ENCODE measurements at places on chromosomes 3 and 15.

- no peak for DNase-seq
Measured at GRCh38 chr3:5197470-5198312, 10.2 kb downstream of the EDEM1 start.

- no peak for DNase-seq
Measured at GRCh38 chr3:87856126-87856525, 202.7 kb downstream of the CGGBP1 start.

DNA sequence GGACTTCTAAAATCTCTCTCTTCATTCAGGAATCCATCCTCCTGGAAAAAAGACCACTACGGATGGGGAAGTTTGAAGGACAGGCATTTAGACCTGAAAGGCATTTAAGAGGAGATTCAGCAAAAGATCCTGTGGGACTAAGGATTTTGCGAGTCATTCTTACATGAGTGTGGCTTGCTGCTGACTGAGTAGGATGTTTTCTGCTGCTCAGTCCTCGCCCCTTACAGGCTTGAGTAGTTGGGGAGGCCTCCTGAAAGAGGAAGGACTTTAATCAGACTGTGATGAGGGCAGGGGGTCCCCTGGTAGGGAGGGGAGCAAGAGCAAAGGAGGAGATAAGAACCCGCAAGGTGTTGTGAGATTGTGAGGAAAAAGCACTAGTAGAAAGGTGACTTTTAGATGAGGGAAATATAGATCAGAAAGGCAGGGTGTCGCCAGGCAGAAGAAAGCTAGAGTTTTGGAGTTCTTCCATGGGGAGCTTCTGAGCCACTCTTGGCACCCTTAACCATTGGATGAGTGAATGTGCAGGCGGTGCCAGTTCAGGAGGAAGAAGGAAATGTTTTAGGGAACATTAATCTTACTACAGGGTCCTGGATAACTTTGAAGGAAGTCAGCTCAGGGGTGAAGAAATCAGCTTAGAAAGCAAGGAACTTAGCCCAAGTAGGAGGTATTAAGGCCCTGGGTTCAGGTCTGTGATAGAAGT, 171.1 kb downstream of the RORA start:
- DNase-seq: no peak

DNA sequence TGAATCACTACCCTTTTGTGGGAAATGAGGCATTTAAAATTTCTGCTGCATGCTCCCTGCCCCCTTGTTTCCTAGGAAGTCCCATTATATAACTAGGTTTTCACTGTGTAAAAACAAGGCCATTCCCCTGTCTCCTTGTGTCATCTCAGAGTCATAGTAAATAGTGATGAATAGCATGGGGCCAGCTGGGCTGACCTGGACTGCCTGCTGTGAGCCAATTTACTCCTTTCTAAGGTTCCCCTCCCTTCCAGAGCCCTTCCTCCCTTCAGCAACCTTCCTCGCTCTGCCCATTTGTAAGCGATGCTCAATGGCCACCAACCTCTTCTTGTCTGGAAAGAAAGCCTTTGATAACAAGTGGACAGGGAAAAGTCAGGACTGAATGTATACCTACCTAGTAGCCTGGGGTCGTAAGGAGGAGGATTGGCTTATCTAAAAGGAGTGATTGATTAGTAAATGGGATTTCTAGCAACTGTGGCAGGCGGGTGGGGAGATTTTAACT, 11.7 kb downstream of the ITGA11 start:
- DNase-seq: no peak

DNA sequence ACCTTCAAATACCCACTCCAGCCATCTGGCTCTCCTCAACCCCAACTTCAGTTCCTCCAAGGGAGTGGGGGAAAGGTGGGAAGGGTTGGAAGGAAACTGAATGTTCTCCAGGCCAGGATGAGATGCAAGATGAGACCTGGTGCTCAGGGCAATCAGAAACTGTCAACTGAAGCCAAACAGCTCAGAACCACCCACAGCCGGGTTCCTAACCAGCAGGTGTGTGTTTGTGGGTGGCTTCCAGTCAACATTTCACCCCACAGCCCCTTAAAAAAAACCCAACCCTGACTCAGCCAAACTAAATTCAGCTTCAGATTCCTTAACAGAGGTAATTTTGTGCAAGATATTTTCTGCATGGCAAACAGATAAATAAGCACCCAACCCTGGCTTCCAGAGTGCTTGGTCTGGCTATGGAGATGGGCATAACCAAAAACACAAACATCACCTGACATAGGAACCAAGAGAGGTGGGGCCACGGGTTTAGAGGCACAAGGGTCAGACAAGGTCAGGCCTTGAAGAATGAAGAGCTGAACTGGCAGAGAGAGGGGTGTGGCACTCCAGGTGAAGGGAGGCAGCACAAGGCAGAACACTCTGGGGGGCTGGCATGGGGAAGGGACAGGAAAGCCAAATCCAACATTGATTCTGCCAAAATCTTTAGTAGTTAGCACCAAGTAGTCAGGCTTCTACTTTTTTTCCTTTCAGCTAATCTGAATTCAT, 34.7 kb downstream of the ZNF445 start:
- no peak for DNase-seq

DNA sequence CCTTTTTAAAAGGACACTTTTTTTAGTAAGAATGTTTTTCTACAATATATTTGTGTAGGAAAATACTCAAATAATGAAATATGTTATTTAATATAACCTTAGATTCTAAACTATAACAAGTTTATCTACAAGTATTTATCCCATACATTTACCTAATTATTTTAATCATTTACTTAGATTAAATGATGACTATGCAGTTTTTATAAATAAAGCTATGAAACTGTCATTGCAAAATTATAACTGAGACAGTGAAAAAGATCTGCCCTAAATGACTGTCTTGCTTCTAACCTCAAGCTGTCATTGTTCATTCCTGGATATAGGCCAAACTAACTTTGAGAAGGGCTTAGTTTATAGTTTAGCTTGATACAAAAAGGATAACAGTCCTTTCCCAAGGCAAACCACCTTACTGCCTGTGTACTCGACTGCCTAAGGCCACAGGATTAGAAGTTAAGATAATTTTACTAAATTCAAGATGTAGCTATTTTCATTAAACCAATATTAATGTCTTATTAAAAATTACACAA, 84.1 kb downstream of the GLDN start:
- DNase-seq: no peak

DNA sequence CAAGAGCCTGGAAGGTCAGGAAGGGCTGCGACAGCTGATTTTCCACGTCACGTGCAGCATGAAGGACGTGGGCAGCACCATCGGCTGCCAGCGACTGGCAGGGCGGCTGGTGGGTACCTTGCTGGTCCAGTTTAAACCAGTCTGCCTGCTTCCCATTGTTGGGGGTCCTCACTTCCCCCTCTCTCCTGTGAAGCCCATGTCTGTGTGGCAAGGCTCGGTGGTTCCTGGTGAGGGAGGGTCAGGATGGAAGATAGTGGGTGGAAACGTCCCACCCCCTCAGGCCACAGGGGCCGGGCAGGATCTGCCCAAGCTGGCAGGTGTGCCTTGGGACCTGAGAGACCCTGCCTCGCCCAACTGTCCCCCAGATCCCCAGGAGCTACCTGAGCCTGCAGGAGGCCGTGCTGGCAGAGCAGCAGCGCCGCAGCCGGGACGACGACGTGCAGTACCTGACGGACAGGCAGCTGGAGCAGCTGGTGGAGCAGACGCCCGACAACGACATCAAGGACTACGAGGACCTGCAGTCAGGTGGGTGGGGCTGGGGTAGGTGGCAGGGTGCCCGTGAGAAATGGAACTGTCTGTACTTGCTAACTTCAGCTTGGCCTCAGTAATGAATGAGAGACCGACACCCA, 108.2 kb downstream of the LRRK1 start:
- no peak for DNase-seq

GRCh38 chr3:134072881-134073582, 43.3 kb upstream of the SLCO2A1 start:
- DNase-seq: no peak

DNA sequence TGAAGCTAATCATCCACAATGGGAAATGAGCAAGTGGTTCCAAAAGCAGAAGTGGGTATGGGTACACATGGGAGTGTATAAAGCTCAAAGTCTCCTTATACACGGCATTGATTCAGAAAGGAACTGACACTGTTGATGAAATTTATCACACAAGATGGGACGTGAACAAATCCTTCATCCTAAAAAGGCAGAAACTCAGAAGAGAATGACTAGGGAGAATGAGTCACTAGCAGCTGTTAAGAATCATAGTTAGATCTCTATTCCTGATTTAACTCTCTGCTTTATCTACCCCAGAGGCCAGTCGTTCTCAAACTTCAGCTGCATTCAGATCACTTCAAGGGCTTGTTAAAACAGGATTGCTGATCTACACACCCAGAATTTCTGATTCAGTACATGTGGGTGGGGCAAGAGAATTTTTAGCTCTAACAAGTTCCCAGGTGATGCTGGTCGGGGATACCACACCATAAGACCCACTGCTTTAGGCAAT, 97.7 kb upstream of the PHLDB2 start:
- no peak for DNase-seq

DNA sequence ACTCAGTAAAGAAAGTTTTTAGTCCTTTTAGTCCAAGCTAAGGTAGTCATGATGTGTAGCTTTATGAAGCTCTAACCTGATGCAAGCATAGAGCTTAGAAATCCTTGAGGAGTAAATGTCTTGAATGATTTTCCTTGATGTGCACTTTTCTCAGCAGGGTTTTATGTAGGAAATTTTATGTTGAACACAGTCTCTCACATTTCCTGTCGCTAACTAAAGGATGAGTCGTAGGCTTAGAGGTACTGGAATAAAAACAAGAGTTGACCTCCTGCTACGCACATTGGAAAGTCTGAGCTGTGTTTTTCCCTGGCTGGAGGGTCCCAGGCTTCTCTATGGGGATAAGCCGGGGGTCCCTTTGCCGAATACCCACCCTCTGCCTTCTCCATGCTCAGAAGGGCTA, 34.7 kb upstream of the ZPLD1 start:
- DNase-seq: no peak

DNA sequence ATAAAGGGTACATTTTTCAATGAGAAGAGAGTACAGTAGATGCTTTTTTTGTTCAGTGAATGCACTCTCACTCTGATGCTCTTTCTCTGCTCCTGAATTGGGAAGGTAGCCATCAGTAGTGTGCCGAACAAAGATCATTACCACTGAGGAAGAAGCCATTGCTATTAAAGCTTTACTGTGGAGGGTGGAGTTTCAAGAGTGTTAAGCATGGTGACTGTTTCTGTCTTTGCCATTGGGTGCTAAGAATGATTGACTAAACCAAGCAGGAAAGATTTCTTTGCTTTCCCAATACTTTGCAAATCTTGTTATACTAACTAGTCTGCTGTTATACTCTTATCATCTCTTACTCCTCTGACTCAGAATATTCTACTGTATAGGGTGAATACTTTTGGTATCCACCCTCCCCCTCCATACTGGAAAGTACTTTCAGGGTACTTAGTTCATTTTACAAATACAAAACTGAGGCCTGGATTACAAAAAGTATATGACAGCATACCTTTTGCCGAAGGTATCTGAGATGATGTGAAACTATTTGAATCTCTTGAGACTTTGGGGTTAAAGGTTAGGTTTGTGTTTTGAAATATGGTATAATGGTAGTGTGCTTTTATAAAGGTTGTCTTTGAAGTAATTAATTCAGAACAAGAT, 1.7 kb downstream of the RAB11A start:
- no peak for DNase-seq
